HepG2 (cell line): ENCODE measurements at places on chromosomes 7 and 10. TPM values are rescaled to one million over a fixed set of nuclear protein-coding genes. Genes with fewer than 3 reads are reported as not detected.

PRSS1 gene
- total RNA-seq = not detected in 2 replicates

NUPR2 gene
- total RNA-seq = not detected in 2 replicates

- no peak overlapping the region for H3K27ac ChIP-seq
- no peak for DNase-seq
- H3K4me3 ChIP-seq = no peak overlapping the region
- H3K36me3 ChIP-seq = no peaks in the 10 kb centered on the region
- H3K27me3 ChIP-seq = no peaks in the 10 kb centered on the region
Measured at GRCh38 chr7:26293569-26294308, 2.1 kb downstream of the SNX10 start.

DNA sequence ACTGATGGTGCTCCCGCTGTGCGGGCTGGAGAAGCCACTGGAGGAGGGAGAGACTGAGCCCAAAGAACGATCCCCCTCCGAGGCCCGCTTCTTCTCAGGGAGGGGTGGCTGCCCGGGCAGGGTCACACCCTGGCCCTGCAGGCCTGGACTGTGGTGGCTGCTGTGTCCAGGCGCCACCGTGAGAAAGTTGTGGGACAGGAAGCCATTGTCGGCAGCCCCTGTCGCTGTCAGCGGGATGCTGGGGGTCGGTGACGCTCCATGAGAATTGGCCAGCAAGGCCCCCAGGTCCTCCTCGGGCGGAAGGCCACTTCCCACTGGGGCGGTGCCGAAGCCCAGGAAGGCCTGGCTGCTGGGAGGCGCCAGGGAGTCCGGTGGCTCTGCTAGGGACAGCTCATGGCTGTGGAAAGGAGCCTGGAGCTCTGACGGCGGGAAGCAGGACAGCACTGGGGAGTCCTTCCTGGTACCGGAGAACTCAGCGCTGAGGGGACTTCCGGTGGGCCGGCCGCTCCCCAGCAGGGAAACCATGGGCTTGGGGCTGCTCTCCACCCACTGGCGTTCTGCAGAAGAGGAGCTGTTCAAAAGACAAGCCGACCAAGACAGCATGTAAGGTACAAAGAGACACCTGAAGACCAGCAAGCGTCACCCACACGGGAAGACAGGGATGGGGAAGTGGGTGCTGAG is 278.8 kb downstream of the TNS3 start:
- DNase-seq = no peak
- no peaks in the 10 kb centered on the region for H3K27me3 ChIP-seq
- no peak overlapping the region for H3K27ac ChIP-seq

GRCh38 chr7:155610633-155611193 is 33.7 kb upstream of the RBM33 start:
- no peak for DNase-seq
- H3K27ac ChIP-seq = no peak overlapping the region
- no peaks in the 10 kb centered on the region for H3K27me3 ChIP-seq
- no peaks in the 10 kb centered on the region for H3K36me3 ChIP-seq
- no peak overlapping the region for H3K4me3 ChIP-seq

DNA sequence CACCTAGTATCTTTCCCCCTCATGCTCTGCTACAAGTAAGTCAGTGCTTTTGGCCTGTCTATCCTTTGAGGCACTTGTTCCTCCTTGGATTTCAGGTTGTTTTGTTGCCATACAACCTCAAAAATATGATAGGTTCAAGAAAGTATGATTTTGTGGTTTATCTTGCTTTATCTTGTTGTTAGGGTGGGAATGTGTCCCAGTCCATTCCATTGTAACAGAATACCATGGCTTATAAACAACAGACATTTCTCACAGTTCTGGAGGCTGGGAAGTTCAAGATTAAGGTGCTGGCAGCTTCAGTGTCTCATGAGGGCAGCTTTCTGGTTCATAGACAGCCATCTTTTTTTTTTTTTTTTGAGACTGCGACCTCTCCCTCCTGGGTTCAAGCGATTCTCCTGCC is 72.1 kb downstream of the TMEM270 start:
- no peak overlapping the region for H3K27ac ChIP-seq
- no peaks in the 10 kb centered on the region for H3K27me3 ChIP-seq
- no peaks in the 10 kb centered on the region for H3K36me3 ChIP-seq
- H3K4me1 ChIP-seq = no peaks in the 10 kb centered on the region
- no peak overlapping the region for H3K4me3 ChIP-seq
- DNase-seq = no peak

- no peak overlapping the region for H3K4me3 ChIP-seq
- no peak overlapping the region for H3K27ac ChIP-seq
- no peaks in the 10 kb centered on the region for H3K27me3 ChIP-seq
- no peak for DNase-seq
- H3K4me1 ChIP-seq = no peaks in the 10 kb centered on the region
Measured at GRCh38 chr7:91710881-91711280, 169.6 kb downstream of the MTERF1 start.

DNA sequence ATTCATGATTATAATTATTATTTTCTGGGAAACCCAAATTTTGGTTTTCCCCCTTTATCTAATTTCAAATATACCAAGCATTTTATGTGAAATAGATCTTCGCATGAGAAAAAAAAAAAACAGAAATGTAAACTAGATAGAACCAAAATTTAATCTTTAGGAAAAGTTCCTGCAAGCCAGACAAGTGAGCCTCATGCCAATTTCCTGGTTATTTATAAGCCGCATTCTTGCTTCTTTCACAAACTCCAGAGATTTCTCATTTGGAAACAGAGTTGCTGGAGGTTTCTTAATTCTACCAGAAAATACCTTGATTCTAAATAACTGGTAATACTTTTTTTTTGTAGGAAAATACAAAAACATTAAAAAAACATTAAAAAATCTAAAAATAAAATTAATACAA is 690.4 kb upstream of the IGFBP3 start:
- H3K4me3 ChIP-seq = no peak overlapping the region
- no peak for DNase-seq
- H3K36me3 ChIP-seq = no peaks in the 10 kb centered on the region
- H3K27me3 ChIP-seq = no peaks in the 10 kb centered on the region
- H3K27ac ChIP-seq = no peak overlapping the region

GRCh38 chr10:94328613-94329012 is 34.1 kb downstream of the NOC3L start:
- no peak overlapping the region for H3K4me3 ChIP-seq
- no peak for DNase-seq
- no peak overlapping the region for H3K27ac ChIP-seq
- peaks cover 28% of the 10 kb centered on the region for H3K36me3 ChIP-seq
- no peaks in the 10 kb centered on the region for H3K4me1 ChIP-seq
- no peaks in the 10 kb centered on the region for H3K27me3 ChIP-seq

- no peaks in the 10 kb centered on the region for H3K27me3 ChIP-seq
- no peak overlapping the region for H3K27ac ChIP-seq
- no peaks in the 10 kb centered on the region for H3K4me1 ChIP-seq
- no peak overlapping the region for H3K4me3 ChIP-seq
Measured at GRCh38 chr10:60611291-60611747, 167.0 kb upstream of the CDK1 start.

- no peak overlapping the region for H3K4me3 ChIP-seq
- no peaks in the 10 kb centered on the region for H3K27me3 ChIP-seq
- DNase-seq = no peak
- H3K4me1 ChIP-seq = peaks cover 89% of the 10 kb centered on the region
- no peak overlapping the region for H3K27ac ChIP-seq
- H3K36me3 ChIP-seq = peaks cover 6% of the 10 kb centered on the region; the same call in 2 of the 3 replicates
Measured at GRCh38 chr7:130943336-130943901, 209.4 kb upstream of the KLF14 start.

PHKG1 gene
- total RNA-seq = 0.44 TPM in 1 of 2 replicates, not detected in the other

GRCh38 chr7:91228927-91229558 is 35.2 kb upstream of the FZD1 start:
- no peaks in the 10 kb centered on the region for H3K4me1 ChIP-seq
- H3K36me3 ChIP-seq = no peaks in the 10 kb centered on the region
- H3K27ac ChIP-seq = no peak overlapping the region
- DNase-seq = no peak

DNA sequence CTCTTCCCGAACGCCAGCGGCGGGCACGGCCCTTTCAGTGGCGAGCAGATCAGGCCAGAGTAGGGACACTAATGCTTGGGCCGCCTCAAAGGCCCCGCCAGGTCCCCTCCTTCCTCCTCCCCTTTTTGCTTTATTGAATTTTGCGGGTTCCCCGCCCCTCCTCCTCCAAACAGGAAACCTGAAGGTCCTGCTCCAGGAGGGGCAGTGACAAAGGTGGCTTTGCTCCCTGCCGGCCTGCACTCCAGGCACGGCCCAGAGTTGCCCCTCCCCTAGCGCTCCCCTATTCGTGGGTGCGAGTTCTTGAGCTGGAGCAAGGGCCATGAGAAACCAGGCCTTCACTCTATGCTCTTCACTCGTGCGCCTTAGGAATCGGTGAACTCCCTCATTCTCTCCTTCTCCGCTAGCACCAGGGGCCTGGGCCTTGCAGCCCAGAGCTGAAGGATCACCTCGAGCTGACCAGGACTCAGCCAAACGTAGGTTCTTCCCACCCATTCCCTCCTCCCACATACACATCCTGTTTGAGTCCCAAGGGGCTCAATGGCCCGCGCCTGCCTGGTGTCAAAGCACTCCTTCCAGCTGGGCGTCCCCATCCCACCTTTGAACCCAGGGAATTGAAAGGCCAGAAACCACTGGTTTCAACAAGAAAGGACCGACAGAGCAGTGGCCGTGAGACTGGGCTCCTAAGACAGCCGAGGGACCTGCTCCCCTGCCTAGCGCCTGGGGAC is 619 bp upstream of the HOXA6 start:
- H3K4me1 ChIP-seq = peaks cover 36% of the 10 kb centered on the region
- H3K27ac ChIP-seq = no peak overlapping the region
- H3K36me3 ChIP-seq = no peaks in the 10 kb centered on the region
- H3K4me3 ChIP-seq = peak overlapping the region; percentile 80; the same call in 1 of the 2 replicates
- H3K27me3 ChIP-seq = no peaks in the 10 kb centered on the region
- DNase-seq = no peak

GRCh38 chr10:127804696-127805095 is 67.7 kb downstream of the FOXI2 start:
- no peaks in the 10 kb centered on the region for H3K36me3 ChIP-seq
- H3K27ac ChIP-seq = no peak overlapping the region
- H3K27me3 ChIP-seq = peaks cover 15% of the 10 kb centered on the region; the same call in 1 of the 3 replicates
- no peak for DNase-seq
- no peak overlapping the region for H3K4me3 ChIP-seq

- no peaks in the 10 kb centered on the region for H3K36me3 ChIP-seq
- DNase-seq = no peak
- no peak overlapping the region for H3K4me3 ChIP-seq
- no peaks in the 10 kb centered on the region for H3K4me1 ChIP-seq
Measured at GRCh38 chr7:92266415-92267241, 20.9 kb downstream of the ANKIB1 start.

- no peak overlapping the region for H3K27ac ChIP-seq
- DNase-seq = no peak
- H3K4me1 ChIP-seq = peaks cover 67% of the 10 kb centered on the region
- no peaks in the 10 kb centered on the region for H3K27me3 ChIP-seq
- H3K4me3 ChIP-seq = no peak overlapping the region
Measured at GRCh38 chr7:2112261-2113198, 120.2 kb downstream of the MAD1L1 start.

ITPRID1 gene
- not detected in 2 replicates for total RNA-seq

DNA sequence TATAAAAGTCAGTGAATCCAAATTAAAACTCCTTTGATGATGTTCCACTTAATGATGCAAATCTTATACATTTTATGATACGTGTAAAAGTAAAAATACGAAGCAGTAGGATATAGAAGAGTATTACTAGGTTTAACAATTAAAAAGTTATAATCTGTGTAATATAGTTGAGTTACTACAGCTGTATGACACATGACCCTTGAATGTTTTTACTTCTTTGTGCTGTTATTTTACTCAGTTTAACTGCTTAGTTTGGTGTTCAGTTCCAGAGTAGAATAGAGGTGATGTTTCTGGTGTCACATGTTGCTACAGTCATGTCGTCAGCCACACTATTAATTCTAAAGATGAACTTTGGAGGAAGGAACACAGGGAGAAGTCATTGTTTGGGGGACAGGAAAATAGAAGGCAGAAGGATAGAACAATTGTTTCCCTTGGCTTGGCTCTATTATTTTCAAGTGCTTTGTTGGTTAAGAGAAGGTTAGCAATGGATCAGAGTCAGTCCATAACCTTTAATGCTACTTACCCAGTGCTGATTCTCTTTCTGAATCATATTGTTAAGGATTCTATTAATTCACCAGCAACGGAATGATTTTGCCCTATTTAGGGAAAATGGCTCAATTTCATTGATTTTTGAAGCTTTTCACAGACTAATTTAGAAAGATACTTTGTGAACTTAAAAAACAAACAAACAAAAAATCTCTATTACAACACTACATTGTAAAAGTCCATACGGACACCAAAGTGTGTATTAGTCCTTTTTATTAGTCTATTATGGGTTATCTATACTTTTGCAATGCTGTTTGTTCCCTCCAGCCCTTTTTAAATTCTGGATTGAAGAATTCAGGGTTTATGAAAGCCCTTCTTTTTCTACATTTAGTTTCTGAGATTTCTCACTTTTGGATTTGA is 73.4 kb downstream of the CPED1 start:
- no peaks in the 10 kb centered on the region for H3K27me3 ChIP-seq
- H3K36me3 ChIP-seq = no peaks in the 10 kb centered on the region
- H3K4me1 ChIP-seq = no peaks in the 10 kb centered on the region; the same call in 1 of the 2 replicates
- peak overlapping the region; percentile 28; the same call in 1 of the 2 replicates for H3K4me3 ChIP-seq

DNA sequence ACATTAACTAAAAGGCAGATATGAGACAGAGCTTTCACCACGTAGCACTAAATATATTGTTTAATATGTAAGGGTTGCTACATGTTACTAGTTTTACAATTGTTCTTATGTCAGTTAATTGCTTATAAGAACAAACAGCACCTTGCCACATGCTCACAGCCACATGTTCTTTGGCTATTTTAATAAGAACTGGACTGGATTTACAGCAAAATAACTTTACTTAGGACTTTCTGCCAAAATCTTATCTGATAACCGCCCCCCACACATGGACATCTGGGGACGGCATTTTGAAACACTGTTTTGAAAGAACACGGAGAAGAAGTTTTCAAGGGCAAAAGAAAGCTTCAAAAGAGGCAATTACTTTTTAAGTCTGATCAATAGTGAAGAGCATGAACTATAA is 45.3 kb downstream of the JAZF1 start:
- no peaks in the 10 kb centered on the region for H3K4me1 ChIP-seq
- H3K27me3 ChIP-seq = no peaks in the 10 kb centered on the region
- H3K27ac ChIP-seq = no peak overlapping the region
- H3K36me3 ChIP-seq = no peaks in the 10 kb centered on the region
- H3K4me3 ChIP-seq = no peak overlapping the region

DNA sequence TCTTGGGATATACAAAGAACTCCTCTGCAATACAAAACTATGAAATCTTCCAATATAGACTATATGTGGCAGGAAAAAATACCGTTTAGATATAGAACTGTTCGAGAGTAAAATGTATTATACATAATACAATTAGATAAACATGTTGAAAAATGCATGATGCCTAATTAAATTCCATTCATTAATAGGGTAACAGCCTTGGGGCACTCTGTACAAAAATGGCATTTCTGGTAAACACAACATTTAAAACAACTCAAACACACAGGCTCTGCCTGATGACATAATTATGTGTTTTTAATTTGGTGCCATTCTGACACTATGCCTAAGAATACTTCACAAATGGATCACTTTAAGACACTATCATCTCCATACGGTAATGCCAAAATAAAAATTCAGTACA is 180.9 kb downstream of the FAM107B start:
- no peak for DNase-seq
- H3K27me3 ChIP-seq = no peaks in the 10 kb centered on the region
- H3K4me3 ChIP-seq = no peak overlapping the region
- H3K4me1 ChIP-seq = peaks cover 56% of the 10 kb centered on the region
- peaks cover 12% of the 10 kb centered on the region; the same call in 1 of the 3 replicates for H3K36me3 ChIP-seq

SYT15 gene
- 0.24 and 0.38 TPM in 2 replicates for total RNA-seq
